ENCODE measurements at places on chromosomes 6 and 20. TPM values are rescaled to one million over a fixed set of nuclear protein-coding genes. Genes with fewer than 3 reads are reported as not detected.

GRCh38 chr20:40899344-40899743 is 129.3 kb upstream of the TOP1 start:
- no peak overlapping the region for H3K27ac ChIP-seq
- no peak for DNase-seq
- H3K4me1 ChIP-seq, result no peaks in the 10 kb centered on the region

SLC16A10 gene
- polyA plus RNA-seq, result 0.12 TPM

GRCh38 chr20:58613061-58613854 is 37.8 kb upstream of the STX16 start:
- no peaks in the 10 kb centered on the region for H3K27me3 ChIP-seq
- H3K36me3 ChIP-seq, result no peaks in the 10 kb centered on the region
- no peak overlapping the region for H3K4me3 ChIP-seq
- no peak for DNase-seq
- peaks cover 18% of the 10 kb centered on the region for H3K4me1 ChIP-seq
- H3K27ac ChIP-seq, result no peak overlapping the region

IL20RA gene
- 0.29 TPM for polyA plus RNA-seq

GRCh38 chr6:34573567-34574183 is 17.5 kb upstream of the SPDEF start:
- H3K27me3 ChIP-seq, result no peaks in the 10 kb centered on the region
- H3K27ac ChIP-seq, result no peak overlapping the region
- no peaks in the 10 kb centered on the region for H3K4me1 ChIP-seq
- H3K36me3 ChIP-seq, result no peaks in the 10 kb centered on the region
- H3K4me3 ChIP-seq, result no peak overlapping the region
- DNase-seq, result peak; percentile 28

SEMG1 gene
- polyA plus RNA-seq, result not detected

GRCh38 chr6:38543022-38543421 is 96.7 kb downstream of the BTBD9 start:
- H3K4me3 ChIP-seq, result no peak overlapping the region
- no peaks in the 10 kb centered on the region for H3K4me1 ChIP-seq

DNA sequence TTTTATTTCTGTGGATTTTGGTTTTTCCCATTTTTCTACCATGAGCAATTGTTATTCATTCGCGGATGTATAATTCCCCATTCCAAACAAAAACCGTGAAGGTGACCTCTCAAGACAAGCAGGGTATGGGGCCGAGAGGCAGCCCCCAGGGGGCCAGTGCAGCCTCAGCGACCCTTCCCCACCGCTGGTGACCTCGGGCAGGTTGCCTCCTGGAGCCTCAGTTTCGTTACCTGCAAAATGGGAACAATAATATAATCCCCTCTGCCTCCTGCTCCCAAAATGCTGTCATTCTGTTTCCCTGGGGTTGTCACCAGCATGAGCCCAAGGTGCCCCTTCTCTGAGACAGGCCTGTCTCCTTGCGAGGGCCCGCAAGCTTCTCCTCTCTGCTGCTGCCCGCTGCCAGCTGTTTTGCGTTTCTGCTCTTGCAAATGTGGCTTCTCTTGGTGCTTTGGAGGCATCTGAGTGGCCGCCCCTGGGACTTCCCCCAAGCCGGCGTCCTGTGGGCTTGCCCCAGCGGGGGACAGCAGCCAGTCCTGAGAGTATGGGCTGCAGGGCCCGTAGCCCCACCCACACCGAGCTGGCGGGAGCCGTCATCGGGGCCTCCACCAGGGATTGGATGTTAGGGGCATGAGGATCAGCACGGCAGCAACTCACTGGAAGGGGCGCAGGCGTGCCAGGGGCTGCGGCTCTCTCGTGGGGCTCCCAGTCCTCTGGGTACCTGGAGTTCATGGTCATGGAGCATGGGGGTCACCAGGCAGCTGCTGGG is 161.9 kb downstream of the TAF4 start:
- H3K36me3 ChIP-seq, result no peaks in the 10 kb centered on the region
- no peaks in the 10 kb centered on the region for H3K4me1 ChIP-seq
- no peaks in the 10 kb centered on the region for H3K27me3 ChIP-seq
- H3K4me3 ChIP-seq, result no peak overlapping the region
- H3K27ac ChIP-seq, result no peak overlapping the region

UBD gene
- polyA plus RNA-seq, result not detected

- no peak overlapping the region for H3K4me3 ChIP-seq
- H3K27ac ChIP-seq, result peak overlapping the region; percentile 50
- H3K27me3 ChIP-seq, result no peaks in the 10 kb centered on the region
- peaks cover 5% of the 10 kb centered on the region for H3K4me1 ChIP-seq
- peaks cover 4% of the 10 kb centered on the region for H3K36me3 ChIP-seq
These were observed 201.1 kb downstream of the ZFAND3 start for GRCh38 chr6:38020593-38020992.

DNA sequence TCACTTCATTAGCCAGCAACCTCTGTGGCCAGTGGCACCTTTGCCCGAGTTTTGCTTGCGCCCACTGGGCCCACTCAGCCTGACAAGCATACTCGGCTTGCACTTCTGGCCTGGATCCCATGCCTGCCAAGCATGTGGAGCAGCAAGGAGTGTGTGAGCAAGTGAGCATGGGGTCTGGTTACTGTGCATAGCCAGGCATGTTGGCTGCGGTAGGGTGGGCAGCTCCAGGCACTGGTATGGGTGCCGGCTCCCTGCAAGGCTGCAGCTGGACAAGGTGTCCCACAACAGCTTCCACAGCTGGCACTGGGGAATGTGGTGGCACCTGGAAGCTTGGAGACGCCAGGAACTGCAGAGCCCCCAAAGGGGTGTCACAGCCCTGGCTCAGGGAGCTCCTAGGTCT is 510.0 kb downstream of the ADGRB3 start:
- no peaks in the 10 kb centered on the region for H3K27me3 ChIP-seq
- H3K4me1 ChIP-seq, result no peaks in the 10 kb centered on the region
- no peak for DNase-seq
- H3K27ac ChIP-seq, result no peak overlapping the region
- H3K4me3 ChIP-seq, result no peak overlapping the region

DNA sequence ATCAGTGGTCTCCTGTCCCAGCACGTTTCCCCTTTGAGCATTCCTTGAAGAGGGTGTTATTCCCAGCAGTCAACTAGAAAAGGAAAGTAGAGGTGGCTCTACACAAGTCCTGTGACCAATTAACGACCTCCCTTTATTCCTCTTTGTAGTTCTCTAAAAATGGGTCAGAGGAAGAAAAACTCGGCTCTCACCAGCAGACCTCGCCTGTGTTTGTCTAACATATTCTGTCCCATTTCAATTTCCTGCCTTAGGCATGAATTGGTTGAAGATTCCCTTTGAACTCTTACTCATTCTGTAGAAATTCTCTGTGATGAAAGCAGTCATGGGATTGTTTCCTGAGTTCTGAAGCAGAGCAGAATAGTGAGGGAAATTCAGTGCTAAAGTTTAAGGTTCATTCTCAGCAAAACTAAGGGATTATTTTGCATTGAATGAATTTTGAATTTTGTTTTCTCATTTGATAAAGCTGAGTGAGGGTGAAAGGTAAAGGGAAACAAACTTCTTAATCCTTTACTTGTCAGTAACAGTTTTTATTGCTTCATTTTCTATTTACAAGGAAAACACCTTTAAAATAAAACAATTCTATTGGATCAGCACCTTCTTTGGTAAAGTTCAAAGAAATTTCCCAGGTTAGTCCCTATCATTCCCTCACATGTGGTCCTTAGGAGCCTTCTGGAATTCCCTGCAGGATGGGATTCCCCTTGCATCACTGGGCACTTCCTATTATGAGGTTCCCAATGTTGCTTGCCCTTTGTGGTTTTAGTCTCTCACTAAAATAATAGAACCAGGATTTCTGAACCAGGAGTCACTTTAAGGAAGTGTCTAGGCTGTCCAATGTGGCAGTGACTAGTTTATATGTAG is 105.8 kb downstream of the SLX4IP start:
- no peaks in the 10 kb centered on the region for H3K27me3 ChIP-seq
- no peak for DNase-seq
- peaks cover 2% of the 10 kb centered on the region for H3K4me1 ChIP-seq
- no peaks in the 10 kb centered on the region for H3K36me3 ChIP-seq

NNAT gene
- 6.7 TPM for polyA plus RNA-seq

DNA sequence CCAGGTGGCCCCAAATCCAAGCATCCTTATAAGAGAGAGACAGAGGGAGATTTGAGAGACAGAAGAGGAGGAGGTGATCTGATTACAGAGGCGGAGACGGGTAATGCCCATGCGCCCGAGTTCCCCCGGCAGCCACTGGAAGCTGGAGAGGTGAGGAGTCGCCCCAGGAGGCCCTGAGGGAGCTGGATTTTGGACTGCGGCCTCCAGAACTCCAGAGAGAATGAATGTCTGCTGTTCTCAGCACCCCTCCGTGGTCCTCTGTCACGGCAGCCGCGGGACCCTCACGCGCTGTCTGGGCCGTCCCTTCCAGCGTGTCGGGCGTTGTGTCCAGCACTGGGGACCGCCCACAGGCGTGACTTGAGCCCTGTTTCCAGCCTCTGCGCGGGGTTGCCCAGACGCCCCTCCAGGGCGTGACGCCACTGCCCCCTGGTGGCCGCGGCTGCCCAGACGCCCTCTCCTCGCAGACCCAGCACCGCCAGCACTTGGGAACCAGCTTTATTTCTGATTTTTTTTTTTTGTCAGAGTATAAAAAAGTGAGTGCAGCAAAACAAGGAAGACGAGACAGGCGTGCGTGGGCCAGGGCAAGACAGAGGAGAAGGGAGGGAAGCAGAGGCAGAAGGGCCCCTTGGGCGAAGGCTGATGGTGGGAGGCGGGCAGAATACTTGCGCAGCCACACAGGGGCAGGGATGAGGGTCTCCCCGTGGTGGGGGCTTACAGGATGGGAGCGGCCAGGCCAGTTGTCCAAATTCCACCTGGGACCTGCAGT is 4.1 kb upstream of the ZNF512B start:
- H3K27ac ChIP-seq, result no peak overlapping the region
- no peaks in the 10 kb centered on the region for H3K36me3 ChIP-seq
- H3K4me3 ChIP-seq, result peak overlapping the region; percentile 12
- H3K4me1 ChIP-seq, result peaks cover 17% of the 10 kb centered on the region

PET117 gene
- polyA plus RNA-seq, result 13.5 TPM

DNA sequence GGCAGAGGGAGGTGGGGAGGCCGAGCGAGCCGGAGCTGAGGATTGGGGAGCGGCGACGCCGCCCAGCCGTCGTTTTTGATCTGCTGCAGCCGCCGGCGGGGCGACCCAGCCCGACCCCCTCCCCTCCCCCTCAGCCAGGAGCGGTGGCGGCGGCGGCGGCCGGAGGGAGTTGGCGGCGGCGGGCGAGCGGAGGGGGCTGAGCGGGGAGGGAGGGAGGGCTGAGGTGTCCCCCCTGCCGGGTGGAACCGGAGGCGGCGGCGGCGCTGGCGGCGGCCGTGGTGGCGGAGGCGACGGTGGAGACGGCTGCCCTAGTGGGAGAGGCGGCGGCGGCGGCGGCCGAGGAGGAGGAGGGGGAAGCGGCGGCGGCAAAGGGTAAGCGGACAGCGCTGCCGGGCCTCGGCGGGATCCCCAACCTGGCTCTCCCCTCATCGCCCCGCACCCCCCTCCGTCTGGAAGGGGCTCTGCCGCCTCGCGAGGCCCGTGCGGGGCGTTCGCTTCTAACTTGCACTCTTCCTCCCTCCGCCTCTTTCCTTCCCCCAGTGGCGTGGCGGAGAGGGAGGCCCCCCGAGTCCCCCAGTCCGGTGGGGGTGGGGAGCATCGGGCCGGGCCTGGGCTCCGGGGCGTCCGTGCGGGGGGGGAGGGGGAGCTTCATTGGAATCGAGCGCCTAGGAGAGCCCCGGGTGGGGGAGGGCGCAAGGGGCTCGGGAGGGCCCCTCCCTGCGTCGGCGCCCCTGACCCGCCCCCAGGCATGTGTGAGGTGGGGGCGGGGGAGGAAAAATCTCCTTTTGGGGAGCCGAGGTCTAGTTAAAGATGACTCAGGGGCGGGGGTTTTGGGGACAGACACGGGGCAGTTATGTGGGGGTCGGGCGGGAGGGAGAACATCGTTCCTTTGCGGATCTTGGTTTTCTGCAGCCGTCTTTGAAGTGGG is at the start of gene TAB2:
Gene TAB2 (plus strand): TSS at position 69 of the 928 bp plus-strand sequence. CDS start 52,286 bp downstream, outside the sequence.
- peak; percentile 73 for DNase-seq
- no peaks in the 10 kb centered on the region for H3K27me3 ChIP-seq
- peak within 1 kb of the TSS; percentile 94 for H3K27ac ChIP-seq

DNA sequence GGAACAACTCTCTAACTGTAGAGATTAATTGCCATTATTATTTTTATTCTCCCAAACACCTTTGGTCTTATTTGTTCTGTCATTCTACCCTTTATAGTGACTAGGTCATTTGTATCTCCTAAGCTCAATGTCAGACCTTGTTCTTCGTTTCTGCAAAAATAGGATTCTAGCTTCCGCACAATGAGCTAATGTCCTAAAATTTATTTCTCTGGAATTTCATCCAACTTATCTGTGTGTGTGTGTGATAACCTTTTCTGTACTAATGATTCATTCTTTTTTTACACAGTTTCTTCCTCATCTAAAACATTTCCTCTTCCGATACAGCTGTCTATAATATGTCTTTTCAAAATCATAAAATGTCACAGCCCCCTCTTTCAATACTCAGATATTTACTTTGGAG is 84.5 kb downstream of the DOK5 start:
- no peak for DNase-seq
- H3K27ac ChIP-seq, result peak overlapping the region; percentile 73
- no peaks in the 10 kb centered on the region for H3K36me3 ChIP-seq

FAM184A gene
- polyA plus RNA-seq, result 0.49 TPM

- DNase-seq, result peak; percentile 59
- no peaks in the 10 kb centered on the region for H3K27me3 ChIP-seq
- peaks cover 37% of the 10 kb centered on the region for H3K36me3 ChIP-seq
- H3K4me1 ChIP-seq, result peaks cover 5% of the 10 kb centered on the region
- peak overlapping the region; percentile 96 for H3K27ac ChIP-seq
- H3K4me3 ChIP-seq, result peak overlapping the region; percentile 88
These were observed 1.6 kb downstream of the PSMA7 start for GRCh38 chr20:62141397-62142251.

DNA sequence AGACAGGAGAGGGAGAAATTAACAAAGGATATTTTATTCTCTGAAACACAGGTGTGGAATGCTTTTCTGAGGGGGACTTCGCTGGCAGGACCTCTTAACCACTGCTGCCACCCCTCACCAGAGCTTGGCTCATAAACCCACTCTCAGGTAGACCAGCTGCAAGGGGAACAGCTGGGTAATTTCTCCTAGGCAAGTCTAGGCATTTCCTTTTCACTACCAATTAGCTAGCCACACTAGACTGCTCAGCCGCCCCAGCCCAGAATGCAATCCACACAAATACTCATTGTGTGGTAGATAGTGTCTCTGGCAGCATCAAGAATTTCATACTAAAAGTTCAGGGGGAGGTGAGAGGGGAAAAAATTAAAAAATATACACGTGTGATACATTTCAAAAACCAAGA is 267.6 kb upstream of the ID4 start:
- DNase-seq, result no peak
- H3K36me3 ChIP-seq, result no peaks in the 10 kb centered on the region
- no peak overlapping the region for H3K27ac ChIP-seq
- no peak overlapping the region for H3K4me3 ChIP-seq

DNA sequence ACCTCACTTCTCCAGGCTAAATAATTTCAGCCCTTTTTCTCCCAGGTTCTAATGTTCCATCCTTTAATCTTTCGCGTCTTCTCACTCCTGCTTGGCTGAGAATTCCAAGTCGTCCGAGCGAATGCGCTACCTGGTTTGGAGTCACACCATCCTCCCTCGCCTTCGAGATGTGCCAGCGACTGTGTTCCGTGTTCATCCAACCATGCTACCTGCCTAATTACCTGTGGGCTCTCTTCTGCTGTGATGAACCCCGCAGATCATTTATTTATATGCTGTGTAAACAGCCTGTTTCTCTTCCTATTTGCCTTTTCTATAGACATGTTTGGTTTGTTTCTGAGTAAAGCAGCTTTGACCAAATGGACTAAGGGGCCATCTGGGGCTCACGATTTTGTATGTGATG is 83.5 kb upstream of the TMEM181 start:
- H3K4me1 ChIP-seq, result peaks cover 12% of the 10 kb centered on the region
- DNase-seq, result no peak
- no peak overlapping the region for H3K4me3 ChIP-seq
- peaks cover 20% of the 10 kb centered on the region for H3K36me3 ChIP-seq
